Activated naive CD4-positive, alpha-beta T cell treated with anti-CD3 and anti-CD28 coated beads, Interleukin-2, amount 50 U/mL, for 72 hours (primary cell): ENCODE measurements at places on chromosomes 4 and X. TPM values are rescaled to one million over a fixed set of nuclear protein-coding genes. Genes with fewer than 3 reads are reported as not detected.

OTUD6A gene
- total RNA-seq, result not detected

FRG2 gene
- not detected for total RNA-seq

HSD17B13 gene
- 0.11 TPM for total RNA-seq

CT45A2 gene
- not detected for total RNA-seq

MAGEA8 gene
- not detected for total RNA-seq
